Skeletal muscle cell (primary cell): ENCODE measurements at places on chromosomes 5 and 9.

DNA sequence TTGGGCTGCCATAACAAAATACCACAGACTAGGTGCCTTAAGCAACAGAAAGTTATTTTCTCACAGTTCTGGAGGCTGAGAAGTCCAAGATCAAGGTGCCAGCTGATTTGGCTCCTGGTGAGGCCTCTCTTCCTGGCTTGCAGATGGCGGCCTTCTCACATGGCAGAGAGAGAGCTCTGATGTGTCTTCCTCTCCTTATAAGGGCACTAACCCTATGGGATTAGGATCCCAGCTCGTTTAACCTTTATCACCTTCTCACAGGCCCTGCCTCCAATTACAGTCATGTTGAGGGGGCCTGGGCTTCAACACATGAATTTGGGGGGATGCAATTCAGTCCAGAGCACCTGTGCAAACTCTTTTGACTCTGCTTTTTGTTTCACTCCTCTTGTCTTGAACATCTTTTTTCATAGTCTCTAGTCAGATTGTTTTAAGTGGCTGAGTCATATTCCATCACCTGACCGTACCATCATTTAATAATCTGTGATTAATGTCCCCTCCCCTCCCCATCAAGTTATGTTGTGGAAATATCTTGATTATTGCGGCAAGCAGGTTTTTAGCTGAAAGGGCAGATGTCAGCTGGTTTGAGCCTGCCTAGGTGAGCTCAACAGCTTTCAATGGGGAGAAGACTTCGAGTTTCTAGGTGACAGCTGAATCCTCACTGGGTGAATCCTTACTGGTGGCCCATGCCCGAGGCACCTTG is 61.8 kb downstream of the NDFIP1 start:
- no peak for DNase-seq

DNA sequence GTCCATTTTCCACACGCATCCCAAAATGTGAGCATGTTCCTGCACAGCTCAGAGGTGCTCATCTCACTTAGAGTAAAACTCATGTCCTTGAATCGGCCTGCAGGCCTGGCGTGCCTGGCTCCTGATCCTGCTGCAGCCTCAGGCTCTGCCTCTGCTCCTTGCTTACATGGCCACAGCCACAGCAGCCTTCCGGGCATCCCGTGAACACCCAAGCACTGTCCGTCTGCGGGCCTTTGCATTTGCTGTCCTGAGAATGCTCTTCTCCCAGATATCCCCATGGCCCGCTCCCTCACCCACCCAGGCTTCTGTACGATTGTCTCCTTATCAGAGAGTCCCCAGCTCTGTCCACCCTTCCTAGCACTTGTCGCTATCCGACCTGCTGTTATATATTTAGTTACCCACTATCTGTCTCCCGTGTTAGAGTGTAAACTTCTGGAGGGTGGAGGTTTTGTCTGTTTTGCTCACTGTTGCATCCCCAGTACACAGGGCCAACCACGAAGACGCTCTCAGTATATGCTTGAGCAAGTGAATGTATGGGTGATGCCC is 21.9 kb downstream of the FGF18 start:
- no peak for DNase-seq

DNA sequence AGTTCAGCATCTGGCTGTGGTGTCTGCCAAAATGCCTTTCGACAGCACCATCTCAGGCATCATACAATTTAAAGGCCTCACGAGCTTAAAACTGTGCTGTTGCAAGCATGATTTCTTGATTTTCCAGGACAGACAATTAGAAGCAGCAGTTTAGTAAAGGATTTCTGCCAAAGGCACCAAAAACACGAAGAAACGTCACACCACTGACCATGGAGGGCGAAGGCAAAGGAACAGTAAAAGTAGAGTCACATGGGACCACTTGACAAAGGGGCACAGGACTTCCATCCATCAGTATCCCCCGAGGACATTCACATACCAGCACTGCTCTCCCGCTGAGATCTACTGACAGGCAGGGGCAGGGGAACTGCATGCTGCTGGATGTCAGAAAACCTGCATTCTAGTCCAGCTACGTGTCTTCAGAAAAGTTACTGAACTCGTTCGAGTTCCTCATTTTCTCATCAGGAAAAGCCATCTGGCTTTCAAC is 70.4 kb upstream of the FBXW11 start:
- peak; percentile 42 for DNase-seq

- peak; percentile 24 for DNase-seq
These were observed 17.9 kb downstream of the CXCL14 start for GRCh38 chr5:135560858-135561257.

GRCh38 chr5:103127292-103127817 is 7.3 kb downstream of the PPIP5K2 start:
- DNase-seq: no peak

GRCh38 chr5:36778336-36778735 is 98.2 kb upstream of the NIPBL start:
- DNase-seq: no peak

DNA sequence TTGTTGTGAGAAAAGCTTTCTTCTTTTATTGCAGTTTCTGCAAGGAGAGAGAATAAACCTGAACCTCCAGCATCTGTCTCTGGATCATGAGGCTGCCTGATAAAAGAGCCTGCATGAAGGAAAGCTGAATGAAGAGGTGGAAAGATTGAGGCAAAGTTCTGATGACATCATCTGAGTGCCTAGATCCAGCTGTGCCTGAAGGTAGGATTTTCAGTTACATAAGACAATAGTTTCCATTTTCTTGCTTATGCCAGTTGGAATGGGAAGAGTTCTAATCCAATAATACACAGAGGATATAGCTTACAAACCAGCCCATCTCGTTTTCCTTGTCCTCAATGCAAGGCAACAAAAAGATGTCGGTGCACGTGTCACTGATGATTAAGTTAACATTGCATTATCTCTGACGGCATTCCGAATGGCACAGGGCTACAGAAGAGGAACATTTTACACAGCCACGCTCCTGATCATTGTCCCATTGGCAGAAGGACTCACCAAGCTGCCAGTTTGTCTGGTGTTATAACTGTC is 105.5 kb upstream of the ERCC6L2 start:
- no peak for DNase-seq

DNA sequence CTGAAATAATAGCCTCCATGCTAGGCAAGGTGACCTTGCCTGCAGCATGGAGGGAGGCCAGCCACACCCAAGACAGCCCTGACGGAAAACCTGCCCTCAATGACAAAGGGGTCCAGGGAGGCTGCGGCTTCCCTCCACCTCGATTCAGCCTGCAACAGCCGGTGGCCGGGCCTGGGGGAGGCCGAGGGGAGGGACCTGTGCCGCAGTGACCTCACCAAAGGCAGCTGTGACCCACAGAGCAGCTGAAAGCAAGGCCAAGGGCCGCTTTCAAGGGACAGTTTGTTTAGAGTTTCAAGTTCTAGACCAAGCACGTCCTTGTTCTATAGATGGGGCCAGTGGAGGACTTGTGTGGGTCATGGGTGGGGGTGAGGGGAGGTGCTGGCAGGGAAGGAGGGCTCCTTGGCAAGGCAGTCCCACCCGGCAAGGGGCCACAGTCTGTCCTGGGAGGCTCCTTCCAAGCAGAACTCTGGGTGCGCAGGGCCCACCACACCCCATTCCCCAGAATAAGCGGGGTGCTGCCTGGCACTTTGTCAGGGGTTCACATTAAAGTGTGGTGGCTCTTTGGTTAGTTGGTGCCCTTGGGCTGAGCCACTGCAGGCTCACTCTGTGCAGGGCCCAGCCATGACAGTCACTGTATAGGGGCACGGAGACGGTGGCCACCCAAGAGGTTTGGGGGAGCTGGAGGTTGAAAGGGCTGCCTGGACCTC is 226.5 kb downstream of the FANCC start:
- peak; percentile 32 for DNase-seq

DNA sequence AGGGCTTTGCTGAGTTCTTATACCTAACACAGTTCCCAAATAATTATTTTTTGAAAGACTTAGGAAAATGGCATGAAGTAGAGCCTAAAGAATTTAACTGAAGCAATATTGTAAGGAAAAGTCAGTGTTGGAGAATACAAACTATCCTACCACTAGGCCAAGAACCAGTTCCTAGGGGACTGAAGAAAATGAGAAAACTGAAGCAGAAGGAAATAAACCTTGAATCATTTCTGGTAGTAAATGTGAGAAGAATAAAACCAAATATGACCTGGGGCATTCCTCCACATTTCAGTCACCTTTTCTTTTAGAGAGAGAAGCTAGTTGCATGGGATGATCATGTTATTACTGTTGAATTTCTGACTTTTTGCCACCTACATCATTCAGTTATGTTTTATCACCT is 1393.9 kb upstream of the C9orf72 start:
- peak; percentile 13 for DNase-seq

DNA sequence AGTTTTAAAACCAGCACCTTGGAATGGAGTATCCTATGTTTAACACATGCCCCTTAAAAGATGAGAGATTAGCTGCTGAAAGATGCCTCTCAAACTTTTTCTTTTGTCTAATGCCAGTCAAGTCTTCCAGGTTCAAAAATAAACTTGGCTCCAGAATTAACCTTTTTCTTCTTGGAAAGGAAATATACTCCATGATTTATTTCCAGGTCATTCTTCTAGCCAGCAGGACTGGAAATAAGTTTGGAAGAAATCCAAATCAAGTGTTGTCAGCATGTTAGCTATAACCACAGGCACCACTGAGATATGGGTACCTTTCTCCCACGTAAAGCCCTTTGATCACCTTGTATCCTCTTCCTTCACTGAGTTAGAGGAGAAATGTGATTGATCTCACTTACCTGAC is 56.1 kb downstream of the NLN start:
- DNase-seq: no peak

- DNase-seq: no peak
These were observed 62.5 kb upstream of the PSD2 start for GRCh38 chr5:139733010-139733688.

- DNase-seq: peak; percentile 25
These were observed 366.8 kb downstream of the FAM170A start for GRCh38 chr5:119996128-119996527.

DNA sequence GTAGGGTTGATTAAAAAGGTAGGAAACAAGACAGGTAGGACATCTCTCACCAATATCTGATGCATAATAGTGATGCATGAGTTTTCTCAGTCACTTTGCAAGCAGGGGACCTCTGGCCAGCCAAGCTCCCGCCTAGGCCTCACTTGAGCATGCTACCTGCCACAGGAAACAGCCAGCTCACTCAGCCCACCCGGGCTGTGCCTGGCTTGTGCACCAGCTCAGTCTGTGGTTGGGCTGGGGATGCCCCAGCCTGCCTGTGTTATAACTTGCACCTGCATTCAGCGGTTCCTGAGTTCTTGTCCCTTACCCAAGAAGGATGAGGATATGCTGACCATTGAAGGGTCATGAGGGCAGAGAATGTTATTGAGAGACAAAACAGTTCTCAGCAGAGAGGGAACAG is 172.8 kb upstream of the PLCXD3 start:
- DNase-seq: no peak

GRCh38 chr5:5738797-5739489 is 316.5 kb downstream of the ICE1 start:
- DNase-seq: no peak

DNA sequence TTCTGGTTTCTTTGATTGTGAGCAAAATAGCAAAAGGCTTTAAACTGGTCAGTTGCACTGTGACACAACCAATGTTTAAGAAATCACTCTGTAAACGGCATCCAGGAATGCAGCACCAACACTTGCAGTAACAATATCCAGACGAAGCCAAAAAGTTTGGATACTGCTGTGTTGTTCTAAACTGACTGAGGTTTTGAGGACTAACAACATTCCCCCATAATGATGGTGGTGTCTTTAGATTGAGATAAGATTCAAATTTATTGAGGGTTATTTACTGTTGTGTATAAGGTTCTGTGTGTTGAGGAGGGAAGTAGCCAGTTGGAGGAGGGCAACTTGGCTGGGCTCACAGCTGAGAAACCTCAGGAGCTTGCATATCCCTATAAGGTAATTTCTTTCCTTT is 353.6 kb downstream of the BNC2 start:
- DNase-seq: no peak

- no peak for DNase-seq
These were observed 115.9 kb downstream of the FBXL7 start for GRCh38 chr5:15615859-15616258.

DNA sequence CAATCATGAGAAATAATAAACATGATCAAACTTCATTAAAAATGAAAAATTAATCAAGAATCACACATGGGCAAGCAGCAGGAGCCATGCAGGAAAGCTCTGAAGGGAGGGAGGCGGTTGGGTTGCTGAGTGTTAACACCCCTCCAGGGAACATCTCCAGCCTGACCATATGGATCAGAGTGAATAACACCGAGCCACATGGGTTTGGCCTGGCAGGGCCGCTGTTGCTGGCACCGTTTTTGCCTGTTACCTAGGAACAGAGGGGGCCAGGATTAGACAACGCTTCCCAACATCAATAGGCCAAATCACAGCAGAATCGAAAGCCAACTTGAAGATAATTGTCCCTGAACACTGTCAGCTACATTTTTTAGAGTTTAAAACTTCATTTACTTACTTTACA is 160.2 kb downstream of the DENND1A start:
- no peak for DNase-seq

GRCh38 chr5:67731886-67732285 is 483.7 kb upstream of the PIK3R1 start:
- DNase-seq: no peak

GRCh38 chr9:131048332-131048731 is 39.4 kb downstream of the LAMC3 start:
- DNase-seq: no peak

DNA sequence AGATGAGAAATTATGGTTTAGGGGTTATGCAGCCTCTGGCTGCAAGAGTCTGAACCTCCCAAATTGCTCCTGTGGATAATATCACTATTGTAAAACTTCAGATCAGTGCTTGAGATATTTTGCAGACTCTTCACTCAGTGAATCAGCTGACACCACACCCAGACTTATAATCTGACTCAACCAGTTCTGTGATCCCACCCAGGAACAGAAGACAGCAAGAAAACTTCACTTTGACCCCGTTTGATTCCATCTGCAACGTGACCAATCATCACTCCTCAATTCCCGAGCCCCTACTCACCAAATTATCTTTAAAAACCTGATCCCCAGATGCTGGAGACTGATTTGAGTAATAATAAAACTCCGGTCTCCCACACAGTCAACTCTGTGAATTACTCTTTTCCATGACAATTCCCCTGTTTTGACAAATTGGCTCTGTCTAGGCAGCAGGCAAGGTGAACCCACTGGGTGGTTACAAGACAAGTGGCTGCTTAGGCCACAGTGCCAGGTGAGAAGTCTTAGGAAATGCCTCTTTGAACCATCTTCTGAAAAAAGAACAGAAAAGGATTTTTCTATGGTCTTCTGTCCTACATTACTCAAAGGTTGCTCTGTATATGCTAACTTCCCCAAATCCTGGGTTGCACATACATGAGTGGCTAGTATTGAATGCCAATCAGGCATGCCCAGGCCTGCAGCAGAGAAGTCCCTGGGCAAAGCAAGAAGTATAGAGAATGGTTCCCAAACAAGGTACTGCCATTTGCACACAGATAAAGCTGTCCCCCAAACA is 588.0 kb downstream of the PRELID2 start:
- DNase-seq: no peak

- no peak for DNase-seq
These were observed 47.9 kb downstream of the NACC2 start for GRCh38 chr9:136047076-136047774.

GRCh38 chr5:106876665-106877194 is 794.0 kb downstream of the EFNA5 start:
- no peak for DNase-seq
